Naive B cell (primary cell): ENCODE measurements at places on chromosomes 4 and X. TPM values are rescaled to one million over a fixed set of nuclear protein-coding genes. Genes with fewer than 3 reads are reported as not detected.

CT45A10 gene
- polyA plus RNA-seq = not detected

GAGE1 gene
- not detected for polyA plus RNA-seq

GRCh38 chrX:129654652-129655546 is at the start of gene APLN:
Gene APLN (minus strand): TSS chrX:129654956. CDS start chrX:129654630, 326 bp downstream.
- DNase-seq = no peak

GRCh38 chrX:45710081-45710801 is 509.6 kb upstream of the DIPK2B start:
- no peak for DNase-seq

- no peak for DNase-seq
These were observed 11.9 kb upstream of the TRIML1 start for GRCh38 chr4:188127214-188127874.

- DNase-seq = no peak
These were observed 11.2 kb downstream of the APELA start for GRCh38 chr4:164888096-164888715.
